ENCODE measurements at places on chromosomes 2 and 18.

DNA sequence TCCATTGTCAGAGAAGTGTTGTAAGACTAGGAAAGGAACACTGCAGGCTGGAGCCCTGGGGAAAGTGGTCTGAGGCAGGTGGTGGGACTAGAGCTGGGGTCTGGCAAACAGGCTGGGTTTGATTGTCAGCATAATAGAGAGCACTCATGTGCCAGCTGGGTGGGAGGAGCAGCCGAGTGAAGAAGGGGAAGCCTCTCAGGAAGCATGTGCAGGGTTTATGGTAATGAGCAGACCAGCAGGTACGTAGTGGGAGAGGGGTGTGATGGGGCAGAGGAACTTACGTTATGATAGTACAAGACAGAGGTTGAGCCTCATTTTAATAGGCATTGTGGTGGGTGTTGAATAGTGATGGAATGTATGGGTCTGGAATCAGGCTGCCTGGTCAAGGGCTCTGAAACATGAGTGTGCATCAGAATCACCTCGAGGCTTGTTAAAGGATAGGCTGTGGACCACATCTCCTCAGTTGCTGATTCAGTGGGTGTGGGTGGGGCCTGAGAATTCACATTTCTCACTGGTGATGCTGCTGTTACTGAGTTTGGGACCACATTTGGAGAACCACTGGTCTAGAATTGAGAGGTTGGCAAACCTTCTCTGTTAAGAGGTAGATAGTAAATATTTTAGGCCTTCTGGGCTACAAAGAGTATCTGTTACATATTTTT lies 1.7 kb upstream of the MGAT5 start:
- DNase-seq: no peak

GRCh38 chr2:211349031-211349430 lies 792.6 kb downstream of the CPS1 start:
- no peak for DNase-seq

GRCh38 chr2:38835990-38836389 lies 39.7 kb downstream of the DHX57 start:
- no peak for DNase-seq

DNA sequence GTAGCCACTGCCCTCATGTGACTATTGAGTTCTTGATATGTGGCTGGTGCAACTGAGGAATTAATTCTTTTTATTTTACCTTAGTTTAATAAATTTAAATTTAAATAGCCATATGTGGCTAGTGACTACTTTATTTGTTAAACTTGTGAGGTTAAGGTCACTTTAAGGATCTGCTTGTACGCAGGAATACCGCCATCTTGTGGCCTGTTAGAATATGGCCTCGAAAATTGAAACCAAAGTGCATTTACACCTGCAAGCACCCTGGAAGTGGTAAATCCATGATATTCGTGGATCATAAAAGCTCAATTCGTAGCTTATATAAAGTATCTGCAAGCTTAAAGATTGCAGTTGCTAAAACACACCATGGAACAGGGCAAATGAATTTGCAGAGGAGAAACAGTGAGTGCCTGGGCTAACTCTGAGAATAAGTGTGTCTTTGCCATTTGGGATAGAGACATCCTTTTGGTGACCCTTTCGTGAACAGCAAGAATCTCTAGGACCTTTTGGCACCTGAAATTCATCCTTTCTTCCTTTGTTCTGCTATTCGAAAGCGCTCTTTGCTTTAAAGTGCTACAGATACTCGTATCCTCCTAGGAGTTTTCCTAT lies 59.9 kb upstream of the REG3A start:
- DNase-seq: peak; percentile 73

- DNase-seq: no peak
These were observed 80.4 kb downstream of the ARMC9 start for GRCh38 chr2:231278868-231279267.
